Activated CD4-positive, alpha-beta memory T cell treated with anti-CD3 and anti-CD28 coated beads, Interleukin-2, amount 10 ng/mL, durations not matched to agents 7 days and 5 days (primary cell): ENCODE measurements at places on chromosomes 6 and 20. TPM values are rescaled to one million over a fixed set of nuclear protein-coding genes. Genes with fewer than 3 reads are reported as not detected.
A peak's percentile ranks its signal among the peaks of the same experiment; 100 is the strongest.

DNA sequence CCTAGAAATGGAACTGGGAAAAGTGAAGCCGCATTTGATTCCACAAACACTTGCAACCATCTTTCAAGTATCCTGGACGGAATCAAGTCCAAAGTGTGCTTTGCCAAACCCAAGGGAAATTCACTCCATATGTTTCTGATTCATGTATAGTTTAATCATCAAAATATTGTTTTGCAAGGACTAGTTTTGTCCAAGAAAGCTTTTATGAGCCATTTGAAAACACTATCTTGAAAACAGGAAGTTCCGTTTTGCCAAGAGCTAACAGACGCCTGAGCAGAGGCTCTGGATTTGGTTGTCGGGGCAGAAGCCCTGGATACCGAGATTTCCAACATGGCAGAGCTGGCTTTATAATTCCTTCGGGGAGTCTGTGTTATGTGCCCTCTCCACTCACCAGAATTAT is 251.1 kb downstream of the PHACTR1 start:
- DNase-seq, result no peak

GRCh38 chr6:65786815-65787214 is 79.8 kb upstream of the EYS start:
- DNase-seq, result no peak

DNA sequence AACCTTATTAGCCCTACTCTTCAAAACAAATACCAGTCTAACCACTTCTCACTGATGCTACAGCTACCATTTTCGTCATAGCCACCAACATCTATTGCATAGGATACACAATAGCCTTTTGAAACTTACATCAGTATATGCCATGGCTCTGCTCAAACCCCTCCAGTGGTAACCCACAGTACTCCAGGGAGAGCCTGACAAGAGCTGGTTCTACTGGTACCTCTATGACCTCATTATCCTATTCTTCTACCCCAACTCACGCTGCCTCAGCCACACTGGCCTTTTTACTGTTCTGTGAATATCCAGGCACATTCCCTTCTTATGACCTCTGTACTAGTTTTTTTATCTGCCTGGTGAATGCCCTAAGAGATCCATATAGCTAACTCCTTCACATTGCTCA is 157.6 kb downstream of the ARHGAP18 start:
- DNase-seq, result no peak

DNA sequence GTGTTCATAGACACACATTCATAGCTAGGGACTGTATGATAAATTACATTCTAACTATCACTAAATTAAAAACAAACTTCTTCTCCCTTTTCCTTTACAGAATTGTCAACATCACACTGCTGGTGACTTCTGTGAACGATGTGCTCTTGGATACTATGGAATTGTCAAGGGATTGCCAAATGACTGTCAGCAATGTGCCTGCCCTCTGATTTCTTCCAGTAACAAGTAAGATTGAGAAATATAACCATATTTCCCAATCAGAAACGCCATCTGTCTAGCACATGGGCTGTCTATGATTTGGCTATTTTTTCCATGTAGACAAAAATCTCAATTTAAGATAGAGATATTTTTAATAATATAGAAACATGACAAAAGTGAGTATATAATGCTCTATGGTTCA is 367.7 kb downstream of the ARHGAP18 start:
- no peak for DNase-seq

Gene IL17A
- 6.2 TPM for total RNA-seq

Gene HMGCLL1
- total RNA-seq, result not detected

GRCh38 chr6:12068899-12069557 is 56.9 kb downstream of the HIVEP1 start:
- no peak for DNase-seq

DNA sequence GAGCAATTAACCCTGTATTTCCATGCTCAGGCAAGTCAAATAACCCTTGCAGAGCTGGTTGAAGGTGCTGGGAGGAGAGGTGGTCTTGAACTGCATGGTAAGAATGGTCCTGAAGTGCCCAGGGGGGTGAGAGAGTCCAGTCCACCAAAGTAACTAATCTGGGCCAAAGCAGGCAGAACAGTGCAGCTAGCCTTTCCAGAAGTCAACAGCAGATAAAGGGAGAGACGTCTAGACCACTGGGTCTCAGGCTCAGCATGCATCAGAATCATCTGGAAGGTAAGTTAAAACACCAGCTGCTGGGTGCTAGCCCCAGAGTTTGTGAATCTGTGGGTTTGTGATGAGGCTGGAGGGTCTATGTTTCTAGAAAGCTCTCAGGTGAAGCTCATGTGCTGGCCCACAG is 232.3 kb upstream of the ECI2 start:
- no peak for DNase-seq

Gene STXBP5
- total RNA-seq, result 16.7 TPM

- DNase-seq, result no peak
Measured at GRCh38 chr6:160379466-160379865, 31.3 kb downstream of the SLC22A3 start.

- DNase-seq, result no peak
Measured at GRCh38 chr20:37867289-37868195, 35.4 kb upstream of the VSTM2L start.

- DNase-seq, result no peak
Measured at GRCh38 chr6:145138469-145139139, 596.7 kb downstream of the EPM2A start.

GRCh38 chr20:8293750-8294149 is 161.7 kb downstream of the PLCB1 start:
- no peak for DNase-seq

DNA sequence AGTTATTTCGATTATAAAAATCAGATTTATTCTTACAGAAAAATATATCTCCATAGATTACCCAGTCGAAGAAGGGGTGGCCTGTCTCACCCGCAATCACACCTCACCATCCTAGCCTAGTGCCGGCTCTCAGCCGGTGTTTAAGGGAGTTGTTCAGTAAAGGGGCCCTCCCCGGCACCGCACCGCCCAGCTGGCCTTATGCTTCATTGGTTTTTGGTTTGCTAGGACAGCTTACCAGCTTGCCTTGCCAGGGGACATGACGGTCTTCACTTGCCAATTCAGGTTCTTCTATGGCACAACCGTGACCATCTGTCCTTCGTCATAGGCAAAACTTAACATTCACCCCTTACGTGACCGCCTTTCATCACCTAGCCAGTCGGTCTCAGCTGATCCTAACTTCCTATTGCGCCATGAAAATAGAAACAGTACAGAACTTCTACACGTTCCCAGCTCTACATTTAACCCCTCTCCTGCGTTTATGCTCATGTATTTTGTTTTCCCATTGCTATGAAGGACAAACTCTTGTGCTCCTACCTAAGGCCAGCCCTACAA is 44.7 kb upstream of the SLC22A16 start:
- DNase-seq, result no peak

GRCh38 chr6:31737991-31738979 is 1.5 kb upstream of the MSH5 start:
- peak; percentile 83 for DNase-seq

- DNase-seq, result no peak
Measured at GRCh38 chr6:105553171-105553570, 150.3 kb upstream of the PREP start.

- no peak for DNase-seq
Measured at GRCh38 chr20:22536956-22537756, 47.2 kb downstream of the FOXA2 start.

GRCh38 chr20:23928788-23929187 is 49.2 kb upstream of the CST5 start:
- peak; percentile 47 for DNase-seq

GRCh38 chr6:111417181-111417585 is 65.8 kb downstream of the REV3L start:
- no peak for DNase-seq

- no peak for DNase-seq
Measured at GRCh38 chr20:3328501-3328900, 79.0 kb downstream of the DNAAF9 start.
